ENCODE measurements at places on chromosomes 6 and 20. TPM values are rescaled to one million over a fixed set of nuclear protein-coding genes. Genes with fewer than 3 reads are reported as not detected.

BPI gene
- not detected for total RNA-seq

TRAPPC3L gene
- not detected for total RNA-seq

LYRM2 gene
- total RNA-seq: 15.8 TPM

GRCh38 chr6:5163247-5163646 is 78.1 kb downstream of the PPP1R3G start:
- DNase-seq: no peak

GRCh38 chr20:8932192-8933165 is 136.4 kb upstream of the PLCB4 start:
- DNase-seq: no peak

GRCh38 chr20:57397693-57398108 is 6.5 kb downstream of the RBM38 start:
- DNase-seq: peak; percentile 60

ZNF165 gene
- 6.1 TPM for total RNA-seq

- no peak for DNase-seq
Observed at GRCh38 chr20:7933346-7933745, 6.9 kb downstream of the HAO1 start.

GRCh38 chr6:3244003-3244831 is 14.5 kb upstream of the PSMG4 start:
- no peak for DNase-seq

DNA sequence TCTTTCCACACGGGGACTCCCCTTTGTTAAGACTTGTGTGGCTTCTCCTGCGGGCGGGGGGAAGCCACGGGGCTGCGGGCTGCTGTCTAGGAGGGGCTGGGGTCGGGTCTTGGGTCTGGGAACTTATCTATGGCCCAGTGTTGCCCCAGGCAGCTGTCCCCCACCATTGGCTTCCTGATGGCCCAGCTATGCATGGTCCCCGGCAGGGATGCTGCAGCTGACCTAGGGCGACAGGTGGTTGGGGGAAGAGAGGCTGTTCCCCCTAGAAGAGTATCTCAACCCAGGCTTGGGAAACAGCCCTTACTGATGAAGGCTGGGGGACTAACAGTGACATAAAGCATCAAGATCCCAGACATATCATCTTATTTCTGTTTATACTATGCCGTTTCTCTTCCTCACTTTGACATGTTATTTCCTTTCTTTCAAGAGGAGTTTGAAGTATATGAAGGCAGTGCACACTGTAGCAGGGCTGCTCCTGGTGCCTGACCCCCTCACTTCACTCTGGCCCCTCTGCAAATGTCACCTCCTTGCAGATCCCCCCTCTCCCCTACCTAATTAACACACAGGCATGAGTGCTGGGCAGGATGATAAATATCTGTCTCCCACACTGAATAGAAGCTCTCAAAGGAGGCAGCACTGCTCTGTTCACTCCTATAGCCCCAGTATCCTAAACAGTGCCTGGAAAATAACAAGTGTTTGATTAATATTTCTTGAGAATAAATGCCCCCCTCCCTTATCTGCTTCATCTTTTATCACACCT is 87.0 kb downstream of the HIVEP2 start:
- no peak for DNase-seq

- DNase-seq: no peak
Observed at GRCh38 chr6:101454106-101454676, 60.7 kb downstream of the GRIK2 start.

DNA sequence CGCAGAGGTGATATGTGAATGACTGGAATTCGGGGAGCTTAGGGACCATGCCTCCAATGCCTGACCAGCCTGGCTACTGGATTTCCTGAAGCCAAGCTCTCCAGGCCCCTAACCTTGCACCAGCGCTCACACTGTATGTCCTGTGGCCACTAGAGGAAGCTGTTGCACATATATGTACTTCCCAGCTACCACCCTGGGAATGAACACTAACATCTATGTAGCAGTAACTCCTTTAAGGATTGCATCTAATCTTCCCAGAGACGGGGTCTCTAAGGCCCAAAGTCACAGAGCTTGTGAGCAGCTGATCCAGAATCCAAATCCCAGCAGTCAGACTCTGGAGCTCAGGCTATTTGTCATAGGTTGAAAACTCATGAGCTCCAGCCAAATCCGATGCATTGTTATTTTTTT is 20.4 kb upstream of the BPIFB1 start:
- DNase-seq: peak; percentile 28

GRCh38 chr6:72654071-72654621 is 32.3 kb downstream of the KCNQ5 start:
- no peak for DNase-seq

- DNase-seq: no peak
Observed at GRCh38 chr20:37253087-37253486, 8.5 kb downstream of the GHRH start.

DNA sequence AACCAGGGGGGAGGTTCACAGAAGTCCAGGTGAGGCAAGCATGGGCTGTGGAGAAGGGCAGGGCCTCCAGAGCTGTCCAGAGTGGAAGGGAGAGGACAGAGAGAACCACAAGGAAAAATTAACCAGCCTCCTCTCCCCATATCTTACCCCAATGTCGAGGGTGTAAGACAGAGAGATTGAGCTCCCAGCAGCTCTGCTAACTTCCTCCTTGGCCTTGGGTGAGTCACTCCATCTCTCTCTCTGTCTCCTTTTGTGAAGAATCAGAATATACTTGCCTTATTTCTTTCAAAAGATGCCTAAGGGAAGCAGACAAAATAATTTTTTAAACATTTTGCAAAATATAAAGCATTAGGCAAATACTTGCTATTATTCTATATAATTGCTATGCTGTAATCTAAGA is 58.3 kb upstream of the IYD start:
- DNase-seq: no peak

DNA sequence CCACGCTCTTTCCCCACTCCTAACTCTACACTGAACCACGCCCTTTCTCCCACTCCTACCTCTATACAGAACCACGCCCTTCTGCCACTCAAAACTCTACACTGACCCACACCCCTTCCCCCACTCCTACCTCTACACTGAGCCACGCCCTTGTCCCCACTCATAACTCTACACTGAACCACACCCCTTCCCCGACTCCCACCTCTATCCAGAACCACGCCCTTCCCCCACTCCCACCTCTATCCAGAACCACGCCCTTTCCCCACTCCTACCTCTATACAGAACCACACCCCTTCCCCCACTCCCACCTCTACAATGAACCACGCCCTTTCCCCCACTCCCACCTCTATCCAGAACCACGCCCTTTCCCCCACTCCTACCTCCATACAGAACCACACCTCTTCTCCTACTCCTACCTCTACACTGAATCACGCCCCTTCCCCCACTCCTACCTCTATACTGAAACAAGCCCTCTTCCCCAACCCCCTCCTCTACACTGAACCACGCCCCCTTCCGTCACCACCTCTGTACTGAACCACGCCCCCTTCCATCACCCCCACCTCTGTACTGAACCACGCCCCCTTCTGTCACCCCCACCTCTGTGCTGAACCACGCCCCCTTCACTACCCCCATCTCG is 10.1 kb downstream of the PXMP4 start:
- DNase-seq: no peak

DNA sequence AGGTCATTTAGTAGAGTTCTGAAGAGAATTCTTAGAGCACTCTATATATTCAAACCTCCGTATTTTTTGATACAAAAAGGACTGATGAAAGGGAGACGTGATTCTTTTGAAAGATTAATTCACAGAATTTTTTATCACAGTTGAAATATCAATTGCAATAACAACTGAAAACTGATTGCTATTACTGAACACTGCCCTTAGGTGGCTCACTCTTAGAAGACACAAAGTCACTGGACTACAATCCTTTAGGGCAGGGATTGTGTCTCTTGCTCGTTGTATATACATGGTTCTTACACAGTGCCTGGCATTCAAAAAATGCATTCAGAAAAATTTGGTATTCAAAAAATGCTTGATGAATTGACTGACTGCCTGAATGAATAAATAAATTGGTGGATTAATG is 17.1 kb upstream of the CALHM6 start:
- no peak for DNase-seq

DNA sequence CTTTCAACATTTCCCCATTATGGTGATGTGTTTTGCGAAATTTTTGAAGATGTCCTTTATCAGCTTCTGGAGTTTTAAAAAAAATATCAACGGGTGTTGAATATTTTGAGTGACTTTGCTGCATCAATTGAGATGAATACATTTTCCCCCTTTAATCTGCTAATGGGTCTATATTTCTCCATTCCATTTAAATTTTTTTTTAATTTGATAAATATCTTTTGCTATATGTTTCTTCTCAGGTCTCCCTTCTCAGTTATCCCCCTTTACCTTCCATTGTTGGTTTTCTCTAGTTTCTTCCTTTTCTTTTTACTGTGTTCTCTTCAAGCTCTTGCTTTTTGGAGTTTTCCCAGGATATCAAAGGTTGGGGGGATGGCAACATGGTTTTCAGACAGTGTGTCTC is 1.4 kb upstream of the KIFC1 start:
- no peak for DNase-seq

GRCh38 chr6:52041134-52041533 is 46.3 kb downstream of the PKHD1 start:
- DNase-seq: no peak

DNA sequence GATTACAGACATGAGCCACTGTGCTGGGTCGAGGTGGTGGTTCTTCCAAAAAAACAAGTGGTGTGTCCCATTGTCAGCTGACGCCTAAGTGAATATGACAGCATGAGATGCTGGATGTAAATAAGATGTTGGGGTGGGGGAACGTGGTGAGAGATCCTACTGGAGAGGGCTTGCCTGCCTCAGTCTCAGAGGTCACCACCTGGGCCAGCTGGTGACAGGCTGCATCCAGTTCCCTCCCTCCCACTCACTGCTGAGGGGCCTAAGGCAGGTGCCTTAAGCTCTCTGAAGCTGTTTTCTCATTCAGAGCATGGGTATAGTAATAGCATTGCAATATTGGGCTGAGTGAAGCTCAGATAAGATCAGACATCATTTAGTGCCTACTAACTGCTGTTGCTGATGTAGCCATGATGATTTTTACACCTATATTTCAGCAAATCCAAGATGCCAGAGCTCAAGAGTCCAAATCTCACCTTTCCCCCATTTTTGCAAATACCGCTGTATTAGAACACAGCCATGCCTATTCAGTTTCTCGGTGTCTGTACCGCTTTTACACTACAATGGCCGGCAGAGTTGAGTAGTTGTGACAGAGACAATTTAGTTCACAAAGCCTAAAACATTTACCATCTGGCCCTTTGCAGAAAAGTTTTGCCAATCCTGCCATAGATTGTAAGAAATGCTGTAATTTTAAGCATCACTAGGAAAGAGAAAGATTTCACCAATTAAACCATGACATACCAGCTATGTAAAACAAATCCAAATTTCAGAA is 171.3 kb downstream of the ANKRD60 start:
- DNase-seq: no peak

DNA sequence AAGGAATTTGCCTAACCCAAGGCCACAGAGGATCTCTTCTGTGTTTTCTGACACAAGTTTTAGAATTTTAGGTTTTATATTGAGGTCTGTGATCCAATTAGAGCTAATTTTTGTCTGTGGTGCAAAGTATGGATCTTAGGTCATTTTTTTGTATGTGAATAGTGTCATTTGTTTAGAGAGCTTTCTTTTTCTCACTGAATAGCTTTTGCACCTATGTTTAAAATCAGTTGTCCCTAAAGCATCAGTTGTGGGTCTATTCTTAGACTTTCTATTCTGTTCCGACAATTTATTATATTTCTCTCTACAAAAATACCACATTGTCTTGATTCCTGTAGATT is 341 bp upstream of the MCM9 start:
- no peak for DNase-seq

DNA sequence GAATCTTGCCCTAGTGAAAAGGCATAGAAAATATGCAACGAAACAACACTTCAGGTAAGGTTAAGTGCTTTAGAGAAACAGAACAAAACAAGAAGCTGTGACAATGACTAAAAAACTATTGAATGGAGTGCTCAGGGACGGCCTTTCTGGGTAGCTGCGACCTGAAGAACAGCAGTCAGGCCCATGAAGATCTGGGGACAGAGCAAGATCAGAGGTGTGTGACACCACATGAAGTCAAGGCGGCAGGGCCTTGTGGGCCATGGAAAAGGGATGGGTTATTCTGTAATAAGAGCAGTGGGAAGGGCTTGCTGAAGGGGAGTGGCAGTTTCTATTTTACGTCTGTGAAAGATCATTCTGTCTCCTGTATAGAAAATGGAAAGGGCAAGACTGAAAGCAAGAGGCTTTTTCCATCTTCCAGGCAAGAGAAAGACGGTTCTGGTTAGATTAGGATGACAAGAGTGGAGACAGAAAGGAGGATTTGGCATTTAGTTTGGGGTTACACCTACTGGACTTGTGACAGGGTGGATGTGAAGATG is 5.1 kb downstream of the UBE2V1 start:
- no peak for DNase-seq

VNN1 gene
- total RNA-seq: not detected

CDK19 gene
- total RNA-seq: 11.0 TPM

WFDC12 gene
- not detected for total RNA-seq

DNA sequence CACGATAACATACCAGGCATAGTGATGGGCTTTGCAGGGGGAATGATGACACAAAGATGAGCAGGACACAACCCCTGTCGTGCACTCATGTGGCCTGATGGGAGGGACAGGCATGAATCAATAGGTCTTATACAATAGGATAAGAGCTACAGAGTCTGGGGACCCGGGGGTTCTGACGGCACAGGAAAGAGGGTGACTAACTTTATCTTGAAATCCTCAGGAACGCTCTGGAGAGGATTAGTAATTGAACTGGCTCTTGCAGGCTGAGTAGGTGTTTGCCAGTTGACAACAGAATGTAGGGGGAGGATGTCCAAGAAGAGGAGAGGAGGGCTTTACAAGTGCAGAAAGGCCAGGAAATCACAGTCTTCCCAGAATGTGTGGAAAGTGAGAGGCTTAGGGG is 219.9 kb upstream of the ECI2 start:
- DNase-seq: no peak

DNA sequence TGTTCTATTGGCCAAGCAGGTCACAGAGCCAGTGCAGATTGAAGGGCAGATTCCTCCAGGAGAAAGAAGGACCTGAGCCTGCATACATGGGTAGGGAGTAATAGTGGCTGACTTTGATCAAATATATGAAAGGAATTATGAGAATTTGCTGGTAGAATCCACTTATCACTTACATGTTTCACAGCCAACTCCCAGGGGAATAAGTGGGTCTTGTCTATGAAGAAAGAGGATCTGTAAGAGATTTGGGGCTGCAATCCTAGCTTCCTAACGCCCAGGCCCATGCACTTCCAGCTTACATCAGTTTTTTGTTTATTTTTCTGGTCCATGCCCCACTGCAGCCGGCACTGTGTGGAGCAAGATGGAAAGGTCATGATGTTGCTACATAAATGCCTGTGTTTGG is 107.9 kb upstream of the SYNDIG1 start:
- no peak for DNase-seq

- no peak for DNase-seq
Observed at GRCh38 chr6:71588490-71588889, 297.9 kb upstream of the RIMS1 start.

TDRD6 gene
- total RNA-seq: not detected

DNA sequence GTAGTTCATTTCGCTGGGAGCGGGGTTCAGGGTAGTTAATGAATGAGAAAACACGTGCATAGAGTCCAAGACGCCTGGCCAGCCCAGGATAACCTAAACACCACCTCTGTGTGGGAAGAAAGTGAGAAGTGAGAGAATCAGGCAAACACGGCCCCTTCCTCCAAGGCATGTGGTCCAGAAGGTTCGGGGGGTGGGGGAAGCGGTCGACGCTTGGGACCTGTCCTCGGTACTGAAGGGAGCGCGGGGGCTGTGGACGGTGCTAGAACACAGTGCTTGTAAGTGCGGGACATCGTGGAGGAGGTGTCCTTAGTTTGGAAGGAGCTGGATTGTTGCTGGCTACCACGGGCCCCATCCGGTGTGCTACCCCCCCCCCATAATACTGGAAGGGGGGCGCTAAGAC is 1.7 kb upstream of the VSTM2L start:
- DNase-seq: no peak
